ENCODE measurements at places on chromosomes 7 and 10.

DNA sequence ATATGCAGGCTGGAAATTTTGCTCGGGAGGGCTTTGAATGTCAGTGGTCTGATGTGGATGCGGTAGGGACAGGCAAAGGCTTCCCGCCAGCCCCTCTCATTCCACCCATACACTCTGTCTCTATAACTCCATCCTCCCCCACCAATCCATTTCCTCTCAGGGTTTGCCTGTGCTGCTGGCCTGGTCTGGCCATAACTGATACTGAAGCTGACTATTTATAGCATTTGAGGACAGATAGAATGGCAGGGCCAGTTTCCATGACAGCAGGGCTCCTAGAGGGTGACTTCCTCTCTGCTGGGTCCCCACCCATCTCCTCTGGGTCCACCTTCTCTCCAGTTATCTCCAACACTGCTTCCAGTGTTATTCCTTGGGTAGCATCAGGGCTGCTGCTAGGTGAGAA is 6.6 kb upstream of the PDLIM1 start:
- no peak for DNase-seq

- DNase-seq, result no peak
Observed at GRCh38 chr7:4774007-4774406, 1.4 kb upstream of the AP5Z1 start.

DNA sequence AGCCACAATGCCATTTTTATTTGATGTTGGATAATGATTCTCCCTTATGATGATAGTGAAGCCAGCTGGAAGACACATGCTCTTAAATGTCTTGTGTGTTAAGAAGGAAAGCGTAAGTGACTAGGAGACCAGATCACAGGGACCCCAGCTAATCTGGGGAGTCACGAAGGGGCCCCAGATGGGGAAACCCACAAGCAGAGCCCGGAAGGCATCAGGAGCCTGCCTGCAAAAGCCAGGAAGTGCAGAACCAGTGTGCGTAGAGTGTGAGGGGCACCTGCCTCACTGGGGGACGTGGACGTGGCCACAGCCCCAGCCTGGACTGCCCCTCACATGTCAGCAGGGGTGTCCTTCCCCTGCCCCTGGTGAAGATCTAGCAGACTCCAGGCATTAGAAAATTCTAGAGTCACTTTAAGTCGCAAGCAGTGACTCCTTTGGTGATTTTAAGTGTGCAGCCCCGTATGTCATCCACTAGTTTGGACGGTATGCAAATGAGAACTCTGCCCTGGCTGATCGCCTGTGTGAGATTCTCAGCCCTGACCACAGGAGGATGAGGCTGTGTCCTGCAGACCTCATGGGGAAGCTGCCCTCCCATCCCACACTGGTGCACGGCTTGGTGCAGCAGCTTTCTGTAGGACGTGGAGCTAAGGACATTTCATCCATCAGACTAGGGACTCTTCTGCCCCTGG is 243.0 kb downstream of the WDR37 start:
- DNase-seq, result no peak

- DNase-seq, result no peak
Observed at GRCh38 chr7:16051561-16052255, 365.2 kb upstream of the MEOX2 start.

GRCh38 chr10:12513003-12513365 is 163.6 kb downstream of the CAMK1D start:
- DNase-seq, result no peak

- DNase-seq, result no peak
Observed at GRCh38 chr7:4222676-4223075, 459.4 kb upstream of the FOXK1 start.

GRCh38 chr7:107678110-107678753 is 17.6 kb downstream of the SLC26A4 start:
- DNase-seq, result no peak

DNA sequence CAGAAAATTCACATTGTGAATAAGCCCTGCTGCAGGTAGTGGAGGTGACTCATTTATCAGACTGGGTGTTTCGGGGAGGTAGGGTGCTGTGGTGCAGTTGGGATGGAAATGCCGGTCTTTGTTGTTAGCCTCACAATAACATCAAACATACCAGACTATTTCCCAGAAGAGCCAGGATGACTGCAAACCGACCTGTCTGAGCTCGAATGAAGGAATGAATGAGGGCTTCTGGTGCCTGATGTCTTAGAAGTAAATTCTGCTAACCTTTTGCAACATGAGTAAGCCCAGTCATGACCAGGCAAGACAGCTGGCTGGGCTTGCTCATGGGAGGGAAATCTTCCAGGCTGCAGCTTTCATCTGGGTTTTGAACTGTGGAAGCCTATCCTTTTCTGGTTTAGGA is 2.4 kb upstream of the VDAC2 start:
- DNase-seq, result no peak

DNA sequence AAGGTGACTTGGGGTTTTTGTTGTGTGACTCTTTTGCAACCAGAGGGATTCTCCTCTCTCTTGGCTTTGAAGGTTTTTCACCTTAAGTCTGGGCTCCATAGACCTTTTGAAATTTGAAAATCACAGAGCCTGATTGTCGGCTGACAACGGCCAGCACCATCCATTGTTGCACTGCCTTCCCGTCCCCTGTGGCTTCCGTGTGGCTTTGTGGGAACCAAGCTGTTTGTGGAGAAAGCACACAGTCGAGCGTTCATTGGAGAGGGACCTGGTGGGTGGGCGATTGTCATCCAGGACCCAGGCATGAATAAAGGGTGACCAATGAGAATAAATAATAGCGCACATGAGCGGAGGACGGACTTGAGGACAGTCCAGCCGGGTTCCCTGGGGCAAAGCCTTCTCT is 7.4 kb upstream of the RAMP3 start:
- DNase-seq, result no peak

GRCh38 chr10:132888898-132889490 is 53.4 kb downstream of the CFAP46 start:
- DNase-seq, result no peak

DNA sequence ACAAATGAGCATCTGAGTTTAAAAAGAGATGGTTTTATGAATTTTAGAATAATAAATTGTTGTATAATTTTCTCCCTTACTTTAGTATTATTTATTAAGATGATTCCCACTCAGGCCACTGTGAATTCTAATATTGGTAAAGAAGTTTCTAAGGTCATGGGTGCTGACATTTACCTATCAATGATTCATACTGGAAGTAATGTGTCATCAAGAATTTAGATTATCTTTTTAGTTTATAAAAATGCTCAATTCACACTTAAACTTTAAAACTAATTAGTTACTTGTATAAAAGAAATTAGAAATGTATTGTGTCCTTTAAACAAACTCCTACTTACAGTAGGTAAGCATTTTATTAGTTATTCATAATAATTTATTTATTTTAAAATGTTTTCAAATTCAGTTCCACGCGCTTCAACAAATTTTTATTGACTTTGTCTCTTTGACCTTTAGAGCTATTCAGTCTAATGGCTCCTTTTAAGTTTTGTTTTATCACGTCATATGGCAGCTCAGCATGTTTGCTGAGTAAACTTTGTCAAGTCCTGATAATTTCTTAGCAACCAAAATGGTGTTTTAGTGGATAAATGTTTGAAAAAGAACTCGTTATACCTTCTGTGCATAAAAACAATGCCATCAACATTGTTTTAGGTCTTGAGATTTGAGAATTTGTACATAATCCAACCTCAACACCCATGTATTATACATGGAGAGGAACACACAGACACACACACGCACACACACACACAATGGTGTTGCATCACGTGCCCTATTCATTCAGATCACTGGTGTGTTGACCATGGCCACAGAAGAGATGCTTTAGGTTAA is 15.1 kb upstream of the MRC1 start:
- no peak for DNase-seq

- no peak for DNase-seq
Observed at GRCh38 chr7:8063706-8064297, 95.2 kb downstream of the GLCCI1 start.

DNA sequence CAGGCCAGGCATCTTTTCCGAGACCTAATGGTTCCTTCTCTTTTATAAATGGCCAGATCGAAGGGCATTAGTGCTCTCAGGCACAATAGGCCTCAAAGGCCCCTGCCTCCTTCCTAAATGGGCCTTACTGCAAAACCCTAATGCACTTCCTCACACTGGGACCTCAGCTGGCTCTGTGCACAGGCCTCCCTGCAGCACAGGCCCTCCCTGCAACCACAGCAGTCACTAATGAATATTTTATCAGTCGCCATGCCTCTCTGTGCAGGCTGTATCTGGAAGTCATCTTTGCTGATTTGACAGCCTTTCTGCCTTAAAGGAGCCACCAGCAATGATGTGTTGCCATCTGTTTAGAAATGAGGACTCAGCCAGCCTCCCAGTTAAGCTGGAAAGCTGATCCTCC is 54.9 kb upstream of the SDK1 start:
- DNase-seq, result no peak

GRCh38 chr7:103866919-103867318 is 122.5 kb downstream of the RELN start:
- no peak for DNase-seq

DNA sequence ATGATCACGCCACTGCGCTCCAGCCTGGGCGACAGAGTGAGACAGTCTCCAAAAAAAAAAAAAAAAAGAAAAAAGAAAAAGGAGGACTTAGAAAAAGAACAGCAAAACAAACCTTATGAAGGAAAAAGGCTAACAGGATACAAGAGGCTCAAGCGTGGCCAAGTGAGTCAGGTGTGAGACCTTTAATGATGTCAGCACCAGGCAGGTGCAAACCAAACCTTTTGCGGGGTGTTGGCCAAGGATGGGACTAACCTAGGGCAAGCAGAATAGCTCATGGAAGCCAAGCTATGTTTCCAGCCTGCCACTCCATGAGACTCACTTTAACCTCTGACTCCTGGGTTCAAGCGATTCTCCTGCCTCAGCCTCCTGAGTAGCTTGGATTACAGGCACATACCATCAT is 11.3 kb upstream of the GNA12 start:
- DNase-seq, result no peak

DNA sequence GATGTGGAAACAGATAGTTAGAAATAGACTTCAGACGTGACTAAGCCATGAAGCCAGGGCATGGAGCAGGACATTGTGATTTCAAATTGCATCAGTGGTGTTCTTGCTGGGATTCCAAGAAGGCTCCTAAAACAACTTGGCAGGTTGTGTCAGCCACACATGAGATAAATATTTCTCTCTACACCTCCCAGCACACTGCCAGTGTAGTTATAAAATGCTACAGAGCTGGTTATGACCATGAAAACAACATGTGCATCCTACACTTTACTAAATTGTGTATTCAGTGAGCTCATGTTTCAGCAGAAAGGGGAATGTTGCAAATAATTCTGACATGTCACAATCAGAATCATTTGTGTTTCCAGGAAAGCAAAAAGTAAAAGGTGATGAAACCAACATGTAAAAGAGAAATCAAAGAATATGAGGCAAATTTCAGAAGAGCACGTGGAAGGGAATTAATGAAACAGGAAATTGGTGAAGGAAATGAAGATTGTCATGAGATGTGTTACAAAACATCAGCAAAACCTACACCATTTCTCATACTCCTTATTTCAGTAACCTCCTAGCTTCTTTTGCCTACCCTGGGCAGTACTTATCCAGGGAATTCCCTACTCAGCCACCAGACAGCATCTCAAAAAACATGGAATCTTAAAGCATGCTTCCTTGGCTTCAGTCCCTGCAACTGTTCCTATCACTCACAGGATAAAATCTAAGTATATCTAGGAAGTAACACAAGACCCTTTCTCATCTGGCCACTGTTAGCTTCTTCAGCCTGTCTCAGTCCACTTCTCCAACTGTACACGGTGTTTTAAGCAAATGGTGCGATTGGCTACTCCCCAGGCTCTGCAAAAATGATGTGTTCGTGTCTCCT is 5.8 kb upstream of the CYP3A7 start:
- DNase-seq, result no peak

DNA sequence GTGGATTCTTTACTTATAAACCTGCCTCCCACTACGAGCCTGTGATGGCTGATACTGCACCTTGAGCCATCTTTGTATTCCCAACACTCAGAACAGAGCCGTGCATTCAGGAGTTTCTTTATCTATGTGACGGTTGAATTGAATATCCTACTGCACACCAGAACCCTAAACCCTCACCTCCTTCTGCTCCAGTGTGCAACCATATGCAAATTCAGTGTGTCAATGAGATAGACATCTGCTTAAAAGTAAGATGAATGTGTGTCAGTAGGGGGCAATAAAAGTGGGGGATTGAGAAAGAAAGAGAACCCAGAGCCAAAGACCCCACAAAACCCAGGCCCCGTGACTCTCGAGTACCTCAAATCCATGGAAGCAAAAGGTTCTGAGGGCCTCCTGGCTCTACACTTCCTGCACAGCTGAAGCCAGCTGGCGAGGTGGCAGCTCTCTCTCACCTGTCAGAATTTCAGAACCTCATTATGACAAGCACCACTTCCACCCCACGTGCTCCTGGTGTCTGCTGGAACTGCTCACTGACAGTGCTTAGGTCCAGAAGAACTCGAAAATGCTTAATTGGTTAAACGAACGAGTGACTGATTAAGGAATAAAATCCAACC is 143.3 kb upstream of the GPR26 start:
- no peak for DNase-seq

GRCh38 chr10:68154211-68154497 is 44.9 kb downstream of the MYPN start:
- DNase-seq, result no peak

Data from effector memory CD4-positive, alpha-beta T cell (primary cell).